ENCODE measurements at places on chromosomes 2 and 18. TPM values are rescaled to one million over a fixed set of nuclear protein-coding genes. Genes with fewer than 3 reads are reported as not detected.

ABCB6 gene
- total RNA-seq, result 35.4 TPM

PLB1 gene
- 0.66 TPM for total RNA-seq

PROKR1 gene
- total RNA-seq, result not detected

LAMA3 gene
- total RNA-seq, result 3.6 TPM

POTEI gene
- not detected for total RNA-seq

HEATR5B gene
- total RNA-seq, result 10.4 TPM

NOSTRIN gene
- total RNA-seq, result 9.9 TPM
